ENCODE measurements at places on chromosomes 2 and 18.

DNA sequence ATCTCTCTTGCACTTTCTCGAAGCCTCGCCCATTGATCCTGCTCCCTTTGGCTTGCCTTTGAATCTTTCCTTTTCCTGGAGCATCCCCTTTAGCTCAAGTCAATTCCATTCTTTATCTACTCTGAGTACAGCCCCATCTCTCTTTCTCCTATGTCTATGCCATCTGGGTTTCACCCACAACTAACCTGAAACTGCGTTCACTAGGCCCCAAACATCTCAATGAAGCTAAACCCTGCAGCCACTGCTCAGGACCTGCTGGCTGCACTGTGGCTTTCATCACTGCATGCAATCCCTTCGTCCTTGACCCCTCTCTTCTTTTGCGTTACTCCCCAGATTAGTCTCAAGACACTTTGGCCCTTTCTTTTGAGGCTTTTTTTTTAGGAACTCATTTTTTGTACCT is 81.6 kb upstream of the CYRIA start:
- no peak for DNase-seq

DNA sequence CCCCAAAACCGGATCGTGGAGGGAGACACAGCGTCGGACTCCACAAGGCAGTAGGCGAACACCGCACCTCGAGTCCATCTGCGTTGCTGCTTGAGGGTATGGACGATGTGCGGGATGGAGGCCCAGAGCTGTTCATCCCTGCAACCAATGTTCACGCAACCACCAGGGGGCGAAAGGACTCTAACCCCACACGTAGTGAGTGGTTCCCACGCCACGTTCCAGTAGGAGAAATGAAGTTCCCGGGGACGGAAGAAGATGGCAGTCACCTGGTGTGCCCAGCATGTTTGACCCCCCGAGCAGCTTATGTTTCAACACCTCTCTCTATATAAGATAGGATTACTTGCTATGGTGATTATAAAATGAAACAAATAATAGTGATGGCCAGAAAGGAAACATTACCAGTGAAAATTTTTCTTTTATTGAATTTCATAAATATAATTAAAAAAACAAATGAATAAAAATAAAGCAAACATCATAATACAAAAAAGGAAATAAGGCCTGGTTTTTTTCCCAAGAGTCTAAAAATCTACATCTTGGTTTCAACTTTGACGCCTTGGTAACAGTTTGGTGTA is 184.3 kb downstream of the SH3BP4 start:
- DNase-seq: no peak

- no peak for DNase-seq
Measured at GRCh38 chr2:136122661-136123060, 4.7 kb upstream of the CXCR4 start.

- DNase-seq: no peak
Measured at GRCh38 chr2:233807966-233808935, 30.1 kb downstream of the MROH2A start.

GRCh38 chr2:43111788-43112554 is 114.4 kb downstream of the ZFP36L2 start:
- DNase-seq: no peak

- no peak for DNase-seq
Measured at GRCh38 chr2:173010233-173010632, 65.4 kb upstream of the MAP3K20 start.

DNA sequence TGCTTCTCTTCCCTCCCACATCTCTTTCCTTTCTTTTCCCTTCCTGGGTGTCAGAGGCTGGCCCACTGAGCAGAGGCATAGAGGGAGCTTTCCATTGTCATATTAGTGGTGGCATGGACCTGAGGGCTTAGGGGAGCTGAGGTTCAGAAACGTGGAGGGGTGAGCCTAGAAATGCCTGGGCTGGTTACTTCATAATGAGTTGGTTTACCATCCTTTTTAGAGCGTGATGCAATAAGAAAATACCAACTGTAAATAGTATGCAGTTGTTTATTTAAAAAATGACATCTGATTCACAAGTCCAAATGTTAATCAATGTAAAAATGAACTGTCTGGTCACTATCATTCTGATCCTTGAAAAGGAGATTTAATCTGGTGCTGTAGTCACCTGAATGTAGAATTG is 46.3 kb downstream of the MYO1B start:
- no peak for DNase-seq

Data from left renal cortex interstitium (tissue), 4 donors.